A549 treated with dexamethasone at 1 μM for 4 hours (cell line): ENCODE measurements at places on chromosomes 3 and 15. TPM values are rescaled to one million over a fixed set of nuclear protein-coding genes. Genes with fewer than 3 reads are reported as not detected.

The PRR20G gene
- total RNA-seq = 1.8 to 2.6 TPM (median 2.0 TPM) in 5 replicates

The BBS4 gene
- total RNA-seq = 14.0 to 17.8 TPM (median 15.4 TPM) in 5 replicates

The RTP4 gene
- total RNA-seq = not detected in 5 replicates

The PLA2G4D gene
- not detected in 5 replicates for total RNA-seq

The GABPB1 gene
- total RNA-seq = 31.5 to 37.3 TPM (median 35.4 TPM) in 5 replicates

The SYNPR gene
- not detected in 5 replicates for total RNA-seq
